ENCODE measurements at places on chromosomes 12 and 14. TPM values are rescaled to one million over a fixed set of nuclear protein-coding genes. Genes with fewer than 3 reads are reported as not detected.

The KRT79 gene
- not detected for total RNA-seq

The POTEG gene
- total RNA-seq, result not detected

The KLRC4 gene
- not detected for total RNA-seq

The OR4K14 gene
- not detected for total RNA-seq

The REM2 gene
- 0.19 TPM for total RNA-seq

The FAM90A1 gene
- 0.35 TPM for total RNA-seq

The KLRB1 gene
- not detected for total RNA-seq

The MANSC4 gene
- total RNA-seq, result not detected

The SLC25A47 gene
- not detected for total RNA-seq

- no peaks in the 10 kb centered on the region for H3K36me3 ChIP-seq
- H3K27me3 ChIP-seq, result no peaks in the 10 kb centered on the region
- DNase-seq, result no peak
- no peak overlapping the region for H3K4me3 ChIP-seq
- H3K4me1 ChIP-seq, result peaks cover 30% of the 10 kb centered on the region
Observed at GRCh38 chr14:25004389-25004809, 45.5 kb downstream of the STXBP6 start.

DNA sequence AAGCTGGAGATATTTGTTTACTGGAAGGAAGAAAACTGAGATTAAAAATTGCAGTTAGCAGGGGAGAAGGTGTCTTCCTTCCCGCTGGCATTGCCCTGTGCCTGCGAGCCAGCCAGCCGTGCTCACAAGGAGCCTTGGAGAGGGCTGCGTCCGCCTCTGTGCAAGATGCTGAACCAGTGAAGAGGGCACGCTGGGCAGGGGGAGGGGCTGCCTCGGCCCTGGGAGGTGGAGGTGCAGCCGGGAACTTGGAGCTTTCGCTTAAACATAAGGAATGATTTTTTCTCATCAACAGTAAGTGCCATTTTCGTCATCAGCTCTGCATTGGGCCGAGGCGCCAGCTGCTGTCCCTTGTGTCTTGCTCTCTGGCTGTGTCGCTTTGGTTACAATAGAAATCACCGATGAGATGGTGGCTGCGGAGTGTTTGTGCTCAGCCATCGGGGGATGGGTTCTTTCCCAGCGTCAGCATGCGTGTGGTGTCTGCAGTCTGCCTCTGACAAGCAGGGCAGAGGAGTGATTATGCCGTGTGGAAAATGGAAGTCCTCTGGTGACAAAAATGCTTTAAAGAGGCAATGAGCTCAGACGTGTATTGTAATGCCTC lies 97.3 kb downstream of the ESR2 start:
- DNase-seq, result peak; percentile 61
- H3K4me1 ChIP-seq, result peaks cover 70% of the 10 kb centered on the region
- peak overlapping the region; percentile 84 for H3K27ac ChIP-seq
- no peaks in the 10 kb centered on the region for H3K27me3 ChIP-seq
- peak overlapping the region; percentile 50 for H3K4me3 ChIP-seq

DNA sequence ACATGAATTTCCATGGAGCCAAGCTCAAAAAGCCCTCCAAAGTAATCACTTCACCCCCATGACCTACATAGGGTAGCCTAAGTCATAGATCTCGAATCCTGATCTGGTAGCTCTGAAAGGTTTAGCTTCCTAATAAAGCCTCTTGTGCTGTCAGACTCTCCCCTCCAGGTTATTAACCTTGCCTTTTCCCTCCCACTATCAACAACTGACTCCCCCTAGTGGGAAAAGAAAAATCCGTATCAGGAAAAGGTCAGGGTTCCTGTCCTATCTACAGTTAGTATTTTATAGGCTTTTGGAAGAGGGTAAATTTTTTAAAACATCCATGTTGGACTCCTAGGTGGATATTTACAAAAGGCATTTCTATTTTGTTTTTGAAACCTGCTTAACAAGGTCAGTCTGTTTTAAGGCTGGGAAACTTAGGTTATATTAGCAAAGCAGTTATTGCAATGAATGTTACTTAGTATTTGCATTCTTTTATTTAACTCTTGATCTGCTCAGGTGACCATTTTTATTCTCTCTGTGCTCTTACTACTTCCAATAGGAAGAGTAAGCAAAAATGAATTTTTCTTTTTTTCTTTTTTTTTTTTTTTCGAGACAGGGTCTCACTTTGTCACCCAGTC lies 8.0 kb downstream of the YY1 start:
- H3K36me3 ChIP-seq, result no peaks in the 10 kb centered on the region
- H3K4me3 ChIP-seq, result no peak overlapping the region
- DNase-seq, result no peak
- peaks cover 50% of the 10 kb centered on the region for H3K4me1 ChIP-seq

- no peaks in the 10 kb centered on the region for H3K36me3 ChIP-seq
- no peak overlapping the region for H3K27ac ChIP-seq
- DNase-seq, result no peak
- peaks cover 4% of the 10 kb centered on the region for H3K4me1 ChIP-seq
- H3K27me3 ChIP-seq, result no peaks in the 10 kb centered on the region
Observed at GRCh38 chr14:81351205-81351604, 48.9 kb downstream of the STON2 start.

DNA sequence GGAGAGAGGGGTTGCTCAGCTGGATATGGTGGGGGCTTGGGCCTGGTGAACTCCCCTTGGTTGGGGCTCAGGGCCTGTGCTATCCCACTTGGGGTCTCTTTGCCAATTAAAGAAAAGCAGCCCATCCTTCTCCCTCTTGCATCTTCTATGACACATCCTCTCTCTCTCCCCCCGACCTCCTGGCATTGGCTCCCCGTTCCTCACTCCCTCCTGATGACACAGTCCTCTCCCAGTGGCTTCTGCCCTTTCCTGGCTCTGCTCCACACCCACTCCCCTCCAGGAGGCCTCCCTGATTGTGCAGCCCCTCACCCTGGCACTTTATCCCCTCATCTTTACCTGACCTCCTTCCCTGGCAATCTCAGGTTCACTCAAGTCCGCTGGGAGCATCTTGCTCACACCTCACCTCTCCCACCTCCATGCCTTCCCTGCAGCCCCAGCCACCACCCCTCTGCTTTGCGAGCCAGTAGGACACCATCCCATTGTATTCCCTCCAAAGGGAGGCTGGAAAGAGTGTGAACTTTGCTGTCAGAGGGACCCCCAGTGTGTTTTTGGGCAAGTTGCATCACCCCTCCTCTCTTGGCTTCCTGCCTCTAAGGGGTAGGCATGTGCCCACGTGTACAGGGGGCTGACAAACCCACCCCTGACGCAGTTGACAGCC lies 10.7 kb downstream of the KRT80 start:
- H3K4me3 ChIP-seq, result no peak overlapping the region
- DNase-seq, result no peak
- H3K27ac ChIP-seq, result no peak overlapping the region
- H3K27me3 ChIP-seq, result no peaks in the 10 kb centered on the region

- H3K4me3 ChIP-seq, result no peak overlapping the region
- H3K4me1 ChIP-seq, result peaks cover 6% of the 10 kb centered on the region
- no peak for DNase-seq
- no peaks in the 10 kb centered on the region for H3K27me3 ChIP-seq
- H3K27ac ChIP-seq, result no peak overlapping the region
Observed at GRCh38 chr12:56541631-56542030, 20.0 kb downstream of the RBMS2 start.

DNA sequence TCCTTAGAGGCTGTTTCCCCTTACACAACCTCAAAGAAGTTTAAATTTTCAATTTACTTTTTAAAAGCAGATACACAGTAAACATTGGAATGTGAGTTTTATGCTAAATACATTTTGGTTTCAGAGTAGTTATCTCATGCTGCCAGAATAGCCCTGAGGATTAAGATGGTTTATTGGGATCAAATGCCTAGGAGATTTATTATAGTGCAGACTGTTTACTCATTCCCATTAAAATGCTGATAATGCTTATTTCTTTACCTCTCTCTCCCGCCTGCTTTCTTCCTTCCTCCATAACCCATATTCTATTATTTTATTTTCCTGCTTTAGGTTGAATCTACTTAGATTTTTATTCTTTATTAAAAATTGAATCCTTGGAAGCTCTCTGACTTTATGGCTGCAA lies 340.2 kb downstream of the DIO2 start:
- no peak overlapping the region for H3K4me3 ChIP-seq
- no peaks in the 10 kb centered on the region for H3K27me3 ChIP-seq
- H3K27ac ChIP-seq, result no peak overlapping the region
- DNase-seq, result no peak
- H3K4me1 ChIP-seq, result no peaks in the 10 kb centered on the region

GRCh38 chr12:124379938-124380754 lies 85.3 kb downstream of the RFLNA start:
- peaks cover 68% of the 10 kb centered on the region for H3K36me3 ChIP-seq
- H3K27ac ChIP-seq, result peak overlapping the region; percentile 85
- no peak overlapping the region for H3K4me3 ChIP-seq
- peaks cover 52% of the 10 kb centered on the region for H3K4me1 ChIP-seq

DNA sequence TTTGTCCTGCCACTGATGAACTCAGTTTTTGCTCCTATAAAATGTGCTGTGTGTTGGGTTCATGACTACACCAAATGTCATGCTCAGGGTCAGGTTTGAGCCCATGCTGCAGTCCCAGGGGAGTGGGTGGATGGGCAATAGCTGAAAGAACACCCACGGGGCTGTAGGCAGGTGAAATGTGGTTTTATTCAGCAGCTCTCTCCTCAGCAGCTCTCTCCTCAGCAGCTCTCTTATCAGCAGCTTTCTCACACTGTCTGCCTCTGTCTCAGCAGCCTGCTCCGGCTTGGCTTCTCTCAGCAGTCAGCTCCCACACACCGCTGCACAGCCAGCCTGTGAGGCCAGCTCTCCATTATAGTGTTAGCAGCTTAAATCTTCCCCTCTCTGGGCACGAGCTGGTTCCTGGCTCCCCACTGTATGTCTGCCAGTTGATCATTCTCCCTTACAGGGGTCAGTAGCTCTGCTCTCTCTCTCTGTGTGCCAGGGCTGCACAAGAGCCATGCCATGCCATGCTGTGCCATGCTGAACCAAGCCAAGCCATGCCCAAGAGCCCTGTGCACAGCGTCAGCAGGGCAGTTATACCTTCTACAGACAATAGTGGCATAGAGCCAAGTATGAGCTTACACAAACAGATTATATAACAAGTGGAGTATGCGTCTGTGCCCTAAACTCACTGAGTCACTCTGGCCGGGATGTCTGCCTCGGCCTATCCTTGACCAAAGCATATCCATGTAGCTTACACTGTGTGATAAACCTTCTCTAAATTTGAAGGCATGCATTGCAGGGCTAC lies 303.3 kb upstream of the TMPO start:
- no peaks in the 10 kb centered on the region for H3K27me3 ChIP-seq
- no peaks in the 10 kb centered on the region for H3K4me1 ChIP-seq
- no peak overlapping the region for H3K4me3 ChIP-seq

DNA sequence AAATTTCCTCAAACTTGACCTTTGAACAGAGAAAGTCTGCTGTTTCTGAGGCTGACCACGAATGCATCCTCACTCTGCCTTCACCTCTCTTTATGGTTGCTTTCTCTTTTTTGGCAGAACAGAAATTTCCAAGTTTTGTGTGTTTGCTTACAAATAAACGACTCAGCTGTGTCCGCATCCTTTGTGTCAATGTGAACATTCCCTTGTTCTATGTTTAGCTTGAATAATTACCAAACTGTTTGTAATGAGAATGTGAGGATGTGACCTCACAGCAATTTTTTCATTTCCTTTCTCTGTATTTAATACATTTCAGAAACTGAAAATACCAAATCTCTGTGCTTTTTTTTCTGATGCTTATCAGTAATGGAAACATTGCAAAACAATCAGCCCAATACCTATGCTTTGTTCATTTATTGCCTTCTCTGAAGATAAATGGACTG lies 410.9 kb downstream of the EGLN3 start:
- H3K36me3 ChIP-seq, result no peaks in the 10 kb centered on the region
- no peak overlapping the region for H3K4me3 ChIP-seq
- no peaks in the 10 kb centered on the region for H3K4me1 ChIP-seq
- DNase-seq, result no peak

DNA sequence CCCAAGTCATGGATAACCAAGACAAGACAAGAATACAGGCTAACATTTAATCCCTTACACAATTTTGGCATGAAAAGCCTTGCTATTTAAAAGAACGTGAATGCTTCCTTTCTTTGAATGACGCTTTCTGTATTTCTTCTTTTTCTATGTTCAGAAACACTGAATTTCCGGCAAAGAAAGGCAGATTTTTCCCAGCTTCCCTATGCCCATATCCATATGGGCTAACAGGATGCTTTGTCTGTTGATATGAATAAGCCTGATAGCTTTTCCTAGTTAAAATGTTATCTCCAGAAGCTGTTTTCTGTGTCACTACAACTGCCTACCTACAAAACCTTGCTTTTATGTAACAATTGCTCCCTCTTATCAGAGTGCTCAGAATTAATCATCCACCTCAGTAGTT lies 38.3 kb upstream of the CACNA2D4 start:
- H3K27ac ChIP-seq, result no peak overlapping the region
- no peak for DNase-seq
- H3K4me1 ChIP-seq, result no peaks in the 10 kb centered on the region
- no peak overlapping the region for H3K4me3 ChIP-seq
- H3K27me3 ChIP-seq, result no peaks in the 10 kb centered on the region

- H3K4me1 ChIP-seq, result no peaks in the 10 kb centered on the region
- H3K27ac ChIP-seq, result no peak overlapping the region
- H3K27me3 ChIP-seq, result no peaks in the 10 kb centered on the region
- H3K4me3 ChIP-seq, result no peak overlapping the region
- H3K36me3 ChIP-seq, result no peaks in the 10 kb centered on the region
Observed at GRCh38 chr12:23830210-23830609, 119.3 kb downstream of the SOX5 start.

- no peaks in the 10 kb centered on the region for H3K4me1 ChIP-seq
- DNase-seq, result no peak
- H3K4me3 ChIP-seq, result no peak overlapping the region
- H3K36me3 ChIP-seq, result no peaks in the 10 kb centered on the region
- peak overlapping the region; percentile 56 for H3K27ac ChIP-seq
- no peaks in the 10 kb centered on the region for H3K27me3 ChIP-seq
Observed at GRCh38 chr12:105783983-105784947, 354.5 kb downstream of the NUAK1 start.

DNA sequence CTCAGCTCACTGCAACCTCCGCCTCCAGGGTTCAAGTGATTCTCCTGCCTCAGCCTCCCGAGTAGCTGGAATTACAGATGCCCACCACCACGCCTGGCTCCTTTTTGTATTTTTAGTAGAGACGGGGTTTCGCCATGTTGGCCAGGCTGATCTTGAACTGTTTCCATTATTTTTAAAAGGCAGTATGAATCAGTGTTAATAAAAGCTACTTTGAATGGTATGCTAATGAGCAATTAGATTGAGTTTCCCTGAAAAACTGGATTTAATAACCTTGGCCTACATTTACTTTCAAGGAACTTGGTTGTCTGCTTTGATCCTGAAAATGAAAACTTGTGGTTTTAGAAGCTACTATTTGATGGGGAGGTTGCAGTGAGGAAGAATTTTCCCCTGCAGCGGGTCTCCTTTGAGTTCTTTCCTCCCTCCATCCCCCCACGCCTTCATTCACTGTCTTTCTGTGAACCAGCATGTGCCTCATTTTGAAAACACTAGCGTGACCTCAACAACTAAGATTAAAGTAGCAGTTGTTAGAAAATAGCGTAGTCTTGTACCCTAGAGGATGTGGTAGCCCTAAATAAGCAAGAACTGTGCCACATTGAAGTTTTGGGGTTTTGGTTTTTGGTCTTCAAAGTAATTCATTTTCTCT lies 17.8 kb upstream of the RPS6KA5 start:
- no peaks in the 10 kb centered on the region for H3K4me1 ChIP-seq
- no peak overlapping the region for H3K27ac ChIP-seq
- no peak for DNase-seq
- H3K36me3 ChIP-seq, result no peaks in the 10 kb centered on the region
- H3K4me3 ChIP-seq, result no peak overlapping the region
- H3K27me3 ChIP-seq, result no peaks in the 10 kb centered on the region

GRCh38 chr12:84313323-84313675 lies 599.3 kb downstream of the SLC6A15 start:
- no peak for DNase-seq
- no peaks in the 10 kb centered on the region for H3K27me3 ChIP-seq
- H3K4me3 ChIP-seq, result no peak overlapping the region

GRCh38 chr12:129552996-129553750 lies 350.7 kb downstream of the TMEM132D start:
- H3K36me3 ChIP-seq, result no peaks in the 10 kb centered on the region
- no peaks in the 10 kb centered on the region for H3K4me1 ChIP-seq
